Mammary epithelial cell (primary cell): ENCODE measurements at places on chromosomes 5 and 9. TPM values are rescaled to one million over a fixed set of nuclear protein-coding genes. Genes with fewer than 3 reads are reported as not detected.

- DNase-seq = no peak
These were observed 44.4 kb upstream of the NEK6 start for GRCh38 chr9:124213396-124213795.

GRCh38 chr5:74934949-74935751 lies 69.0 kb upstream of the FAM169A start:
- peak; percentile 59 for DNase-seq

DNA sequence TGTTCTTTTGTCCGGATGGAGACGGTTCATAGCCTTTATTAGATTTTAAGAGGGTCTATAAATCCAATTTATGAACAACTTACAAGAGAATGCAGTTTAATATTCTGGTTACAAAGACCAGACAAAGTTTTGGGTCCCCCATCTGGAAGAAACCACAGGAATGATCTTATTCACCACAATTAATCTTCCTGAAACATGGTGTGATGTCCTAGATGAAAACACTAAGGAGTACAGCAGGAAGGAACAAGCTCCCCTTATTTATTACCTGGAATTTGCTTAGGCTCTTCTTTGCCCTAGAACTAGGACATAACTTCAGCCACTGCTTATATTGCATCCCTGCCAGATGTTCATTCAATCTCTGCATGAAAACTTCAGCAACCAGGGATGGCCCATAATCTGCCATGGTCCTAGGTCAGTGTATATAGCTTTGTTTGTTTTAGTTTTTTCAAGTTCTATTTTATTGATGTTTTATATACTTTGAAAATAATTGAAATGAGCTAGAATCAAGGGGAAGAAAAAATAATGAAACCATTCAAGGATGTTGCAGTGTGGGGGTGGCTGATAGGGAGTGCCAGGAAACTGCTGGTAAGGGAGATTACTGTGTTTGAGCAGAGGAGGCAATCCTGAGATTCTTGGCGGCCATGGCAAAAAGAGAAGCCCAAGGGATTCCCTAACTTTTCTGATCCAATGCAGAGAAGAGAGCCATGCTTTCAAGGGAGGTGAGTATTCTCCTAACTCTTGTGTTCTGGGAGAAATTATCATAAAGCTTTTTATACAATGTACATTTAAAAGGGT lies 16.8 kb downstream of the TXNDC8 start:
- no peak for DNase-seq

Gene NEURL1B
- polyA plus RNA-seq = 1.5 TPM
